ENCODE measurements at places on chromosomes 1 and 21.

GRCh38 chr1:917466-918091 is 6.1 kb upstream of the SAMD11 start:
- no peak for DNase-seq

GRCh38 chr21:33022828-33023573 is 2.7 kb upstream of the OLIG2 start:
- no peak for DNase-seq

- DNase-seq: no peak
These were observed 131.1 kb downstream of the KIAA0319L start for GRCh38 chr1:35426097-35426586.

DNA sequence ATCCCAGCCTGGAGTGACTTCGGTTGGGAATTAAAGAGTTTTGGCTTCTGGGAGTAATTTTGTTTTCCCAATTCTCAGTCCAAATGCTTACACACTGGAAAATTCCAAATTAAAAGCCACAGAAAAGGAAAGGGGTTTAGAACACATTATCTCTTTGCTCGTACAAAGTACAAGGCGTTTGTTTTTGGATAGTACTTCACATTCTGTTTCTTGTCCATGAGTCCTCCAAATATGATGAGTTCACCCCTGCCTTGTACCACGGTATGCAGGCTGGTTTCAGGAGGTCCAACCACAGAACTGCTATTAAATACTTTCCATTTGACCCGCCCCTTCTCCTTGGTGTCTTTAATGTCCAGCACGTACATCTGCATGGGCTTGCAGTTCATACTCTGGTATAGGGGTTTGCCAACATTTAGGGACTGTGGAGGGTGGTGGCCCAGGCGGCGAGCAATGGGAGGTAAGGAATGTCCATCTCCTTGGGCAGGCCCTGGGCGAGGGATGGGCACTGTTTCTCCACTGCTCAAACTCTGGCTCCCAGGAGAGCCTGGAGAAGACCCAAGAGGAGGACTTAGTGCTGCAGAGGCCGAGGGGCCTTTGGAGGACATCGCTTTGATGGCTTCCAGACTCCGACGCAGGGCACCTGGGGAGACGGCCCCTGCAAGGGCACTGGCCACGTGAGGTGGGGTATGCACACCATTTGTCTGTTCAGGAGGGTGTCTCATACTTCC is 13.7 kb upstream of the CPLANE2 start:
- DNase-seq: no peak

DNA sequence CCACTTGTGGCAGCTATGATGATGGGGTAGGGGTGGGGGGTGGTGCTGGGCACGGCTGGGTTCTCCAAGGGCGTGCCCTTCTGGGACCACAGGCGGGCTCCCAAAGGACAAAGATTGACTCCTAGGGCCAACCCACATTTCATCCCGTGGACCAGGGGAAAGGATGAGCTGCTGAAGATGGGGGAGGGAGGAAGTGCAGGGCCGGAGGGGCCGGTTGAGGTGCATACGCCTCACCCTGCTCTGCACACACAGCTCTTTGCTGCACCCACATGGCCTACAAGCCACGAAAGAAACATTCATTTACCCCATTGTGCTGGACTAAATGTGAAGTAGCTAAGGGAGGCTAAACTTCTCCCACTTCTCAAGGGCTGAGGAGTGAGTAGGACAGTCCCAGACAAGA is 34.2 kb upstream of the GNPAT start:
- DNase-seq: no peak

GRCh38 chr1:85151446-85151845 is 49.4 kb downstream of the SYDE2 start:
- no peak for DNase-seq

DNA sequence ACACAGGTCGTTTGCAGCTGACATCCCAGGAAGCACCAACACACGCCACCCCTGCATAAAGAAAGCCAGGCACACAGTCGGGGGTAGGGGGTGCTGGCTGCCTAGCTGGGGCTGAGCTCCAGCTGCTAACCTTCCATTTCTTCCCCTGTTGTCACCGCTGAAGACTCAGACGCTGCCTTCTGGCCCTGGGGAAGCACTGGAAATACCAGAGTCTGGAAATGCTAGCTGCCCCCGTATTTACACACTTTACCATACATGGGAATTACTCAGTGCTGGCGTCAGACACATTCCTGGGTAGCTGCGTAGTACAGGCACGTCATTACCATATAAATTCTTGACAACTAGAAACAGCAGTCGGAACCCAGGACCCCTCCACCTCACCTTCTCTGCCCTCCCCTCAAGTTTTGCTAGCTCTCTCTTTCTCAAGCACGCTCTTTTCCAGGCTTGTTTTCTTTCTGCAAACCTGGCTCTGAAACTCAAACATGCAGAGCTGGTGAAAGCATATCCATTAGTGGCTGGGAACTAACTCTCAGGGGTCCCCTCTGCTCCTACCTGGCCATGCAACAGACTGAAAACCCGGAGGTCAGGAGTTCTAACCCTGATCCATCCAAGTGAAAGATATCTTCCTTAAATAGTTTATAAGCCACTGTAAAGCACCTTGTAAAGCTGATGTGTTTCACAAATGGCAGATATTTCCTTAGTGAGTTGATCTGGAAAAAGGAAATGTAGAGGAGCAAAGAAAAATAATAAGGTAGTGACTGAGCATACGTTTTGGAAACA is 3.3 kb downstream of the CSRP1 start:
- DNase-seq: no peak

DNA sequence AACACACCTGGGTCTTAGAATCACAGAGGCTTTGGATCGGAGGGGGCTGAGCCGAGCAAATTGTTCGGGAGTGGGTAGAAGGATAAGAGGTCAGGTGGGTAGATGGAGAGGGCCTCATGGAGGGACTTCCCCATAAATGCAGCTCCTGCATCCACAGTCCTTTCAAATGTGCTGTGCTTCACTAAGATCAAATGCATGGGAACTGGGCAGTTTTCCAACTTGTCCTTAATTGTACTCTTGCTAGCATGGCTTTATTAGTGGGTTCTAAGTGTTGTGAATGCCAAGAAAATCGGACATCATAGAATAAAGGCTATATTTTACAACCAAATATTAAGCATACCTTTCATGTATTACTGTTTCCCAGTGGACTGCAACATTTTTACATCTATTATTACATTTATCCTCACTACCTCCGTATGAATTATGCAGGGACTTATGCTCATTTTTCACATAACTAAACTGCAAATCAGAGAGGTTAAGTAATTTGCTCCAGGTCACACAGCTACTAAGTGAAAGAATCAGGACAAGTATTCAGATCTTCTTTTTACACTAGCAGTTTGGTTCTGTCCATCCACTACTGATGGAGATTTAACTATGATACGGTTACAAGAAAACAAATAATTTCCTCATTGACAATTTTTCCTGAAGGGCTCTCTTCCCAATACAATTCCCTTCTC is 174.5 kb upstream of the RUNX1 start:
- DNase-seq: no peak

DNA sequence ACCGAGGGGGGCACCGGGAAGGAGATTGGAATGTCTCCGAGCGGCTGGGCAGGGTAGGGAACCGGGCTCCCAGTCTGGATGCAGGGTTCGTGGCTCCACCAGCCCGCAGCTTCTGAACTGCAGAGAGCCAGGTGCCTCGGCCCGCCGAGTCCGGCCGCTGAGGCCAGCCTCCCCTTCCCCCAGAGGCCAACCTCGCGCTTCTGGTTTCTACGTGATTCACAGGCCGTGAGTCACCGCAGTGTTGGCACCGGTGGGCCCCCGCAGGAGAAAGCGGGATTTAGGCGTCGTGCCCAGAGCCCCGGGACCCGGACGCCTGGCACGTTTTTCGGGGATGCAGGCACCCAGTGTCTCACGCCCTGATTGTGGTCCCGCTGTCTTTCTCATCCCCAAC is 458 bp downstream of the CRABP2 start:
- no peak for DNase-seq

DNA sequence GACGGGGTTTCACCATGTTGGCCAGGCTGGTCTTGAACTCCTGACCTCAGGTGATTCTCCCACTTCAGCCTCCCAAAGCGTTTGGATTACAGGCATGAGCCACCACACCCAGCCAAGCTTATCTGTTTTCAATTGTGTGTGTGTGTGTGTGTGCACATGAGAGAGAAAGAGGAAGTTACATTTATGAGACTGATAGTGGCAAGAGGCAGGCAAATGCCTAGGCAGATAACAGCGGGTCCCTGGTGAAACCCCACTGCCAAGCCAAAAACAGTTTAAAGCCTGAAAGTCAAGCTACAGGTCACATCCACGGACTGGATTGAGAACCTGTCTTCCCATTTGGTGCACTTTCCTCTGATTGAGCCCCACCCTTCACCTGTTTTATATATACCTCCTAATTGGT is 35.1 kb upstream of the IFNGR2 start:
- DNase-seq: no peak

GRCh38 chr1:220966473-220966872 is 87.2 kb downstream of the HLX start:
- no peak for DNase-seq

DNA sequence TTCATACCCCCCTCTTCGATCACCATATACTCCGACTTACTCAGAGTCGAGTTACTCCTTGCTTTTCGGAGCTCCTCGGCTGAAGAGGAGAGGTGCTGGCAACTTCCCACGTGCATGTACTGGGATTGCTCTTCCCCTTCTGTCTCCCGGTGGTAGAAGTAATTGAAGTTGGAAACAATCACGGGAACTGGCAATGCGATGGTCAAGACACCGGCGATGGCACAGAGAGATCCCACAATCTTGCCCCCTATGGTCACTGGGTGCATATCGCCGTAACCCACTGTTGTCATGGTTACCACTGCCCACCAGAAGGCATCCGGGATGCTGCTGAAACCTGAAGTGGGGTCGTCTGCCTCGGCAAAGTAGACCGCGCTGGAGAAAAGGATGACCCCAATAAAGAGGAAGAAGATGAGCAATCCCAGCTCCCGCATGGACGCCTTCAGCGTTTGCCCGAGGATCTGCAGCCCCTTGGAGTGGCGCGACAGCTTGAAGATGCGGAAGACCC is 1.5 kb downstream of the KCNA3 start:
- DNase-seq: no peak

DNA sequence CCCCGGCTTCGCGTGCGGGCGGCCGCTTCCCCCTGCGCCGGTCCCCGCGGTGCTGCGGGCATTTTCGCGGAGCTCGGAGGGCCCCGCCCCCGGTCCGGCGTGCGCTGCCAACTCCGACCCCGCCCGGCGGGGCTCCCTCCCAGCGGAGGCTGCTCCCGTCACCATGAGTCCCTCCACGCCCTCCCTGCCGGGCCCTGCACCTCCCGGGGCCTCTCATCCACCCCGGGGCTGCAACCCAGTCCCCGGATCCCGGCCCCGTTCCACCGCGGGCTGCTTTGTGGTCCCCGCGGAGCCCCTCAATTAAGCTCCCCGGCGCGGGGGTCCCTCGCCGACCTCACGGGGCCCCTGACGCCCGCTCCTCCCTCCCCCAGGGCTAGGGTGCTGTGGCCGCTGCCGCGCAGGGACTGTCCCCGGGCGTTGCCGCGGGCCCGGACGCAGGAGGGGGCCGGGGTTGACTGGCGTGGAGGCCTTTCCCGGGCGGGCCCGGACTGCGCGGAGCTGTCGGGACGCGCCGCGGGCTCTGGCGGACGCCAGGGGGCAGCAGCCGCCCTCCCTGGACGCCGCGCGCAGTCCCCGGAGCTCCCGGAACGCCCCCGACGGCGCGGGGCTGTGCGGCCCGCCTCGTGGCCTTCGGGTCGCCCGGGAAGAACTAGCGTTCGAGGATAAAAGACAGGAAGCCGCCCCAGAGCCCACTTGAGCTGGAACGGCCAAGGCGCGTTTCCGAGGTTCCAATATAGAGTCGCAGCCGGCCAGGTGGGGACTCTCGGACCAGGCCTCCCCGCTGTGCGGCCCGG is 159.2 kb downstream of the RUNX1 start:
- no peak for DNase-seq

DNA sequence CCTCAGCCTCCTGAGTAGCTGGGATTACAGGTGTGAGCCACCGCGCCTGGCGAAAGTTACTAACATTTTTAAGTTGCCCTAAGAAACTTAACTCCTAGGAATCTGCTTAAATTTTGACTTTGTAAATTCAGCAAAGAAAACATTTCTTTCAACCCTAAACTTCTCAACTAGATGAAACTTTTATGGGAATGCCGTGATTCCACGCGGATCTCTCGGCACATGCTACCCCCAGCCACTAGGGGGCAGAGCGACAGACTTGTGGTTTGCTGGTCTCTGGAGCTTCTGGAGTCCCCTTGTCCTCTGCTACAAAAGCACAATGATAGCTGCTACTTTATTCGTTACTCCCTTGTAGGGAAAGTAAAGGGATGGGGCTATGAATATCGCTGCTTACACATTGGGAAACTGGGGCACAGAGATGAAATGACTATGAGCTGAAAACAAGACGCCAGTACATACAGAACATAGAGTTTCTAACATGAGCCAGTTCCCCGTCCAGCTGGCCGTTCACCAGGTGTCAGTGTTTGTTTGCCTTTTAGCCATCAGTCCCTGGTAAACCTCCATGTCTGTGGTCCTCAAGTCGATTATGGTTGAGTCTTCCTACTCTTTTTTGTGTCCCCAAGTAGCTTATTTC is 114.7 kb downstream of the PBX1 start:
- no peak for DNase-seq

DNA sequence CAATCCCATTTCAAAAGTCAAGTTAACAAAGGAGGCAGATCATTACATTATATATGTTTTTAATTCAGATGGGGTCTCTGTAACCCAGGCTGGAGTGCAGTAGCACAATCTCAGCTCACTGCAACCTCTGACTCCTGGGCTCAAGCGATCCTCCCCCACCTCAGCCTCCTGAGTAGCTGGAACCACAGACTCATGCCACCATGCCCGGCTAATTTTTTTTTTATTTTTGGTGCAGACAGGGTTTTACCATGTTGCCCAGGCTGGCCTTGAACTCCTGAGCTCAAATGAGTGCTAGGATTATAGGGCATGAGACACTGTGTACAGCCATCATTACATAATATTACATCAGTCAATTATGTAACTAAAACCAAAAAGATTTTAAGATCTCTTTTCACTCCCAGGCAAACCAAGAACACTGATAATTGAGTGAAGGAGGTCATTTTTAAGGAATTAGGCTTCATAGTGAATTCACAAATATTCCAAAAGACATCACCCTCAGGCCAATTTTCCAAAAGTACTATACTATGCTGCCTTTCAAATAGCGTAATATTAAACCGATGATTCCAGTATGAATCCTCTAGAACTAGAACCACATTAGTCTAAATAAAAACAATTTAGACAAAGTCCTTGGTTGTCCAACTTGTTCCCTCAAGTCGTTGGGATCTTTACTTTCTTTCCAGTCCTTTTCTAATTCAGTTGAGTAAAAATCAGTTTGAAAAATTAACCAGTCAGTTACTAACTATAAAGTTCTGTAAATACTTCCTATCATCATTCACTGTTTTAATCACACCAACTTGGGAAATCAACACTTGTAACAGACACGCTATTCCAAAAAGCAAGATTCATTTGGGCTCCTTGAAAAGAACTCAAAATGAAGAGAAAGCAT is 16.1 kb downstream of the TOMM20 start:
- DNase-seq: no peak

DNA sequence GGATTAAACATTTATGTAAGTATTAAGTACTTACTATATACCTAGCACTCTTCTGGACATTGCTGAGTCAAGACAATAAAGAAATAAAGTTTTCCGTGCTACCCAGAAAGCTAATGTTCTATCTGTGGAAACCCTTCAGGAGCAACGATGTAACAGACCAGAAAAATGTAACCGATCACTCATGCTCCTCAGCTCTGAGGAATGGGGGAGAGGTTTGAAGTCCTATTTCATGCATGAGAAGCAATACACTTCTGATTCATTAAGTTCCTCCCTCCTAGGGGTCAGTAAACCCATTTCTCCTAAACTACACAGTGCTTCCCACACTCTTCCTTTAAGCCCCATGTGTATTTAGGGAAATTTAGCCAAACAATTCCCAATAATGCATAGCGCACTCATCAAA is 25.6 kb upstream of the KAZN start:
- no peak for DNase-seq
